Smooth muscle cell of the umbilical artery (primary cell): ENCODE measurements at places on chromosomes 11 and 22. TPM values are rescaled to one million over a fixed set of nuclear protein-coding genes. Genes with fewer than 3 reads are reported as not detected.

POTEH gene
- not detected in 2 replicates for total RNA-seq

ROM1 gene
- 2.5 and 3.9 TPM in 2 replicates for total RNA-seq

CCDC134 gene
- total RNA-seq, result 7.1 and 7.5 TPM in 2 replicates

POU2AF2 gene
- not detected in 2 replicates for total RNA-seq

PGA5 gene
- total RNA-seq, result not detected in 2 replicates

TRPM5 gene
- total RNA-seq, result not detected in 2 replicates
